ENCODE measurements at places on chromosomes 12 and 14.

DNA sequence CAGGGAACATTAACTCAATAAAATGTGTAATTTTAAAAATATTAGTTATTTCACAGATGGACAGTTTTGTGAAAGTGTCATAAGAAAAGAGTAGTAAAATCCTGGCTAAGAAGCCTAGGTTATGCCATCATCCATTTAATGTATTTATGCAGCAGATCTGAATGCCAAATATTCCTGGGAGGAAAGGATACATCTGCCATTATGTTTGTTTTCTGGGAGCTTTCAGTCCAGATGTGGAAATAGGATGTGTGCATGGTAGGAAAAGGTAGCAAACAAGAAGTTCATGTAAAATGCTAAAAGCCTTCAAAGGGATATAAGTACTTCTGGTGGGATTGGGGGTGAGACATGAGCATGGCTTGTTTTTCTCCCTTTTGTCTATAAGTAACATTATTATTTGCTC lies 27.0 kb upstream of the CLEC14A start:
- DNase-seq: no peak

- DNase-seq: no peak
Observed at GRCh38 chr14:77142005-77142800, 612 bp upstream of the ZDHHC22 start.

GRCh38 chr12:71727958-71728357 lies 26.7 kb upstream of the RAB21 start:
- no peak for DNase-seq

- DNase-seq: peak; percentile 38
Observed at GRCh38 chr12:21656905-21657325, 727 bp downstream of the LDHB start.

- DNase-seq: peak; percentile 80
Observed at GRCh38 chr12:25495331-25496097, 57.6 kb downstream of the LMNTD1 start.

- no peak for DNase-seq
Observed at GRCh38 chr12:23847857-23848256, 101.6 kb downstream of the SOX5 start.

GRCh38 chr14:46480817-46481216 lies 170.8 kb downstream of the RPL10L start:
- no peak for DNase-seq

DNA sequence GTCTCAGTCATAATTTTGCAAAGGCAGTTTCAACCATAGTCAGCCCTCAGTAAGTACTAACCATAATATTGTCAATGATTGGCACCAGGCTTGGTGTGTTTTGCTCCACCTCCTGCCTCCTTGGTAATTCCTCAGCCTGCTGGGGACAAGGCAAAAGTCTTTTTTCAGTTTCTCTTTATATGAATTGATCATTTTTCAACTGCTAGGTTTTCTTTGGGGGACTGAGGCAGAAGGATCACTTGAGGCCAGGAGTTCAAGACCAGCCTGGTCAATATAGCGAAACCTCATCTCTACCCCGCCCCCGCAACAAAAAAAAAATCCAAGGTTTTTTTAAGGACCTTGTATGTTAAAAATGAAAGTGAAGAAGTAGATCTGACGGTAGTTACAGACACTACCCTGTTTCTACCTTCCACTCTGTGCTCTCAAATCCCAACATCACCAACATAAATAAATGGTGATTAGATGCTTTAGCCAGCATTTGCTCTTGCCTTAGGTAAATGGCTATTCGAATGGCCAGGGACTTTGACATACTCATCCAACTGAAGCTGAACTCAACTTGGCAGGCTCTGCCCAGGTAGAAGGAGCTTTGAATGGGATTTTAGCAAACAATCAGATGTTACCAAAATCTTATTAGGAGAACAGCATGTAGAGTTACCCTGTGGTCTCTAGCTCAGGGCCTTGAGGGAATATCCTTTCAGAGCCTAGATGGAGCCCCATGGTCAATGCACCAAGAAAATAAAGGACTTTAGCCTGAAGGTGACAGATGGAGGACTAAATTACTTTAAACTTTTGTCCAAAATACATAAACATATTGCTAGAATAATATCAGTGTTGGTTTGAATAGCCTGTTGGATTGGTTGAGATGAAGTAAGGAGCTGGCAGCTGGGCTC lies 126.9 kb upstream of the AMIGO2 start:
- DNase-seq: no peak

- peak; percentile 51 for DNase-seq
Observed at GRCh38 chr12:21771311-21771710, 3.2 kb downstream of the KCNJ8 start.

GRCh38 chr14:60958146-60958545 lies 22.7 kb downstream of the TRMT5 start:
- no peak for DNase-seq

GRCh38 chr12:108103517-108103916 lies 25.6 kb upstream of the WSCD2 start:
- no peak for DNase-seq

- DNase-seq: peak; percentile 38
Observed at GRCh38 chr14:75223664-75224154, 47.3 kb upstream of the TMED10 start.

DNA sequence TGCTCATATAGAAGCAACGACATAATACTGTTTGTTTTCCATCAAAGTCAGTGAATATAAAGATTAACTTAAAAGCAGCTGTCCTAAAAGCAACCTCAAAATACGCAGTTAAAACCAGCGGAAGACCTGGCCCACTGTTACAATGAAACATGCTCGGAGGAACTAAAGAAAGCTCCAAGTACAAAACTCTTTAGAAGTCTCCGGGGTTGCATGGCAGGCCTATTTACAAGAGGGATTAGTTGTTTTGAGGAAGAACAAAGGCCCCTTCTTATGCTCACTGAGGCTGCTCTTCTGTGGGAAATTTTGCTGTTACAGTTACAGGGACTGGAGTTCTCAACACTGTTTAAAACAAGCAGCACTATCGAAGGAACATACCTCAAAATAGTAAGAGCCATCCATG lies 75.9 kb upstream of the C12orf71 start:
- no peak for DNase-seq

- DNase-seq: no peak
Observed at GRCh38 chr12:68245180-68246021, 8.0 kb downstream of the IL22 start.

DNA sequence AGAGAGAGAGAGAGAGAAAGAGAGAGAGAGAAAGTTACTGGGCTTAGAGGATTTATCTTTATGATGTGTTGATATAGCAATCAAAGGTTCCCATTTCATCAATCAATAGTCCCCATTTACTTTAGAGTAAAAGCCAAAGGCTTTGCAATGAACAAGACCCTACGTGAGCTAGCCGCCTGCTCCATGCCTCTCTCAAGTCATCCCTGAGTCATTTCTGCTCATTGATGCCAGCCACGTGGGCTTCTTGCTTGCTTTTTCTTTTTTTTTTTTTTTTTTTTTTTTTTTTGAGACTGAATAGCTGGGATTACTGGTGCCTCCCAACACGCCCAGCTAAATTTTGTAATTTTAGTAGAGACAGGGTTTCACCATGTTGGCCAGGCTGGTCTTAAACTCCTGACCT lies 70.9 kb downstream of the GPR135 start:
- no peak for DNase-seq

- DNase-seq: no peak
Observed at GRCh38 chr14:98259881-98260280, 1012.1 kb downstream of the BCL11B start.

DNA sequence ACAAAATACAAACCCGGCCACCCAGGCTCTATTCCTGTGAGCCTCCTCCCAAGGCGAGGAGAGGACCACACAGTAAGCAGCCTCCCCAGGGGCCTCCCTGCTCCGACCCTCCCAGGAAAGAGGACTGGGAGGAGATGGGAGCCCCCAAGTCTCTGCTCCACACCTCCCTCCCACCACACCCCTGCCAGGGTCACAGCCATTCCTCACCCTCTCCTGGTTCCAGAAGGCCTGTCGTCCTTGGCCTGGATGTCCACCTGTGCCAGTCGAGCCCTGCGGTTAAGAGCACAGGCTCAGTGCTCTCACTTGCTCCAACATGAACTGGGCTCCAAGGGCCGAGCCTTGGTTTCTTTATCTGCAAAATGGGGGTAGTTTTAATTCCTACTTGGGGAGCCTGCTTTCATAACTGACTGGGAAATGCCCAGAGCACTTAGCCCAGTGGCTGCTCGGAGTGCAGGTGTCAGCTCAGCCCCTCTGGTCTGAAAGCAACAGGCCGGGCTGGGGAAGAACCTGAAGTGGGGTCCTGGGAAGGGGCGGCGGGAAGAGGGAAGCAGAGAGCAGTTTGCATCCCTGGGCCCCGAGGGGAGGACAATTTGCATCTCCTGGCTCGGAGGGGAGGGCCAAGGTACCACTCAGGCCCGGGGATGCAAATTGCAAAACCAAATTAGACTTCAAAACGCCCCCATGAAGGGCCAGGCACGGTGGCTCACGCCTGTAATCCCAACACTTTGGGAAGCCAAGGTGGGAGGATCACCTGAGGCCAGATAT lies 23.6 kb downstream of the TCHP start:
- DNase-seq: no peak

GRCh38 chr14:33857650-33858049 lies 93.2 kb downstream of the EGLN3 start:
- DNase-seq: no peak

DNA sequence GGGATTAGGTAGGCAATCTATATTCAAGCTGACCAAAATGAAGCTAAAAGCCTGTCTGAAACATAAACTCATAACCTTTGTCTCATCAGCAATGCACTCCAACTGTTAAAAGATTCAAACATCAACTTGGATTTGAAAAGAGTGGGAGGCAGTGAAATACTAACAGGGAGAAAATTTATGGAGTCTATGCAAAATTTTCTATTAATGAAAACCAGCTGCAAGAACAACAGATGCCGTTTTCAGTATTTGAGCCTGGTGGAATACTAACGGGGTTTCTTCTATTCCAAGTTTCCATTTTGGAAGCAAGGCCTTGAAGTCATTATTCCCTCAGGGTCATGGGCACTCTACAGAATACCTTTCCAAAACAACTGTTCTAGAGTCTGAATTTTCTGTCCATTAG lies 88.3 kb downstream of the LRP6 start:
- DNase-seq: peak; percentile 34
